DMS79 treated with DMSO at 0.1 percent for 48 hours (cell line): ENCODE measurements at places on chromosomes 16 and 17.

DNA sequence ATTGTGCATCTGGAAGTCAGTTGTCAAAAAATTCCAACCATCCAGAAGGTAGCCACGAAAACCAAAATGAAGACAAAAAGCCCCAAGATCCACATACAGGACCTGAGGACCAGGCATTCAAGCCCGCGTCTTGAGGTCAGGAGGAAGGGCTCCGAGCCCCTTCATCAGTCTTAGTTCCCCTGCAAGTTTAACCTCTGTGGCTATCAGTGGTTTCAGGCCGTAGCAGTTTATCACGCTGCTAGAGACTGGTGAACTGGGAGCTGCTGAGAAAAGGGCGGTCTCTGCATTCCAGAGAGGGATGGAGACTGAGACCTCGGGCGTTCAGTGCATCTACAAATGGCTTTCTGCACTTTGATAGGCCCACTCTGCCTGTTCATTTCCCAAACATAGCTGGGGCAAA, 70.6 kb downstream of the IRF8 start:
- DNase-seq = no peak

GRCh38 chr17:45751466-45751865, 32.7 kb upstream of the CRHR1 start:
- DNase-seq = no peak

GRCh38 chr16:55711959-55712876, 56.4 kb downstream of the SLC6A2 start:
- DNase-seq = peak; percentile 27

GRCh38 chr17:10061111-10061845, 137.1 kb downstream of the GAS7 start:
- DNase-seq = no peak

DNA sequence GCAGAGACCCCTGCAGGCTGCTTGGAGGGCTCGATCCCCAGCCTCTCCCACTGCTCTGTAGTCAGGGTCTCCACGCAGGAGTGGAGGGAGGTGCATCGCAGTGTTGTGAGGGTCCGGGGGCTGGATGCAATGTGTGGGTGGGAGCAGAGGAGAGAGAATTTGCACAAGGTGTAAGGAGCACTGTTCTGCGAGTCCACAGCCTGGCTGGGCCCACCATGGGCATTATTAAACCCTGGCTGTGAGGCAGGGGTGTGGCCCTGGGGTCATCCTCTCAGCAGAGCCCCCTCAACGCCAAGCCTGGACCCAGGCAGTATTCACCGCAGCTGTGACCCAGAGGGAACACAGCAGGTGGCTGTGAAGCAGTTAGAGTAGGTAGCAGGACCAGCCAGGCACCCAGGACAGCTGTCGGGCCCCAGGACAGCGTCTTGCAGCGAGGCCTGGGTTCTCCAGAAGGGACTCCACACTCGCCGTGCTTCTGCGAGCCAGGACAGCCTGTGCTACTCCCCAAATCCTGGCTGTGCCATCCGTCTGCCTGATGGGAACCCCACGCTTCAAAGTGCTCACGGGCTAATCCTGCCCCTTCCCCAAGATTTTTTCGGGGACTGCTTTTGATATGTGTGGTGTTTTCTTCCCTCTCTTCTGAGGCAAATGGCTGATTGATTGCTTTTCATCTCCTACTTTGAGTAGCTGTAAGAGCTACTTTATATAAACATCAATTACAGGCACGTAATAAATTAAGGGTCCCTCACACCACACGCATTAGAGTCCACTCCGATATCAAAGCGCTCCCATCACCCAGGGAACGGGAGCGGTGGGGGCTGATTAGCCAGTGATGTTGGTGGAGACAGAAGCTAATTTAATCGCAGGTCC, 100.9 kb upstream of the GSE1 start:
- peak; percentile 14 for DNase-seq

DNA sequence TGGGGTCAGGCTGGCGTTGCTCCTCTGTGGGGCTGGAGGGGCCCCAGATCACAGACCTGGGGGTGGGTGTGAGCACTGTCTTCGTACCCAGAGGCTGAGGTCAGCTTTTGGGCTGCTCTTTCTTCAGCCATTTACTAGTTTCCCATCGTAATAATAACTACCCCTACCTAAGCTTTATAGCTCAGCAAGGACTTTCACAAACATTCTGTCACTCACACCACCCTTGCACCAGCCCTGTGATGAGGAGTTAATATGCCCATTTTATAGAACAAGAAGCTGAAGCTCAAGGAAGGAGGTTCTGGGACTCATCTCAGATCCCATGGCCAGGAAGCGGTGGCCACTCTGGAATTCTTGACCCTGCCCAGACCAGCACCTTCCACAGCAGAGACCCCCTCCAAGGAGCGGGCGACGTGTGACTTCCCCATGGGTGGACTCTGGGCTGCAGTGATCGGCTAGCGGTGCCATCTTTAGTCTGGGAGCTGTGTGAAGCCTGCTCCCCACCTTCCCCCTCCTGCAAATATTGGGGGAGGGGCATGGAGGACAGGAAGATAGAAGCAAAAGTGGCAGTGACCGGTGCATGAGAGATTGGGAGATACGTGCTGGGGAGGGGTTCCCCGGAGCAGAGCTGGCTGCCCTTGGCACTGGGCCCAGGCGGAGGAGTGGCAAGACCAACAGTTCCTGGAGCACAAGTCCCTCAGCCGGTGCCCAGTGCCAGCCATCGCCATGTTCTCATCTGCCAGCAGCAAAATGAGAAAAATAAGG, 81.8 kb upstream of the TOB1 start:
- DNase-seq = peak; percentile 83

DNA sequence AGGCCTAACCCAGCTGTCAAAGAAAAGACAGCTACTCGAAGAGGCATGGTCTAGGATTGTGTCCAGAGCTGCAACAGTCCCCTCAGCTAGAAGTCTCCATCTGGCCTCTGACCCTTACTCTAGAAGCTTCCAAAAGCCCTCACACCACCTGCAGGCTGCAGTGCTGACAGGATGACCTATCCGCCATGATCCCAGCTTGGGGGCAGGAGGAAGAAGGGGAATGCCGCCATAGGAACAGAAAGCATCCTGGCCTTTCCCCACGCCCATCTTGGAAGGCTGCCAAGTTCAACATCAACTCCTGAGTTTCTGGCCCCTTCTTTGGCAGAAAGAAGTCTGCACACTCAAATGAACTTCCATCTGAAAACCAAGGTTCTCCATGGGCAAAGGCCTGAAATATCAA, 3.1 kb upstream of the KRT36 start:
- DNase-seq = peak; percentile 72

DNA sequence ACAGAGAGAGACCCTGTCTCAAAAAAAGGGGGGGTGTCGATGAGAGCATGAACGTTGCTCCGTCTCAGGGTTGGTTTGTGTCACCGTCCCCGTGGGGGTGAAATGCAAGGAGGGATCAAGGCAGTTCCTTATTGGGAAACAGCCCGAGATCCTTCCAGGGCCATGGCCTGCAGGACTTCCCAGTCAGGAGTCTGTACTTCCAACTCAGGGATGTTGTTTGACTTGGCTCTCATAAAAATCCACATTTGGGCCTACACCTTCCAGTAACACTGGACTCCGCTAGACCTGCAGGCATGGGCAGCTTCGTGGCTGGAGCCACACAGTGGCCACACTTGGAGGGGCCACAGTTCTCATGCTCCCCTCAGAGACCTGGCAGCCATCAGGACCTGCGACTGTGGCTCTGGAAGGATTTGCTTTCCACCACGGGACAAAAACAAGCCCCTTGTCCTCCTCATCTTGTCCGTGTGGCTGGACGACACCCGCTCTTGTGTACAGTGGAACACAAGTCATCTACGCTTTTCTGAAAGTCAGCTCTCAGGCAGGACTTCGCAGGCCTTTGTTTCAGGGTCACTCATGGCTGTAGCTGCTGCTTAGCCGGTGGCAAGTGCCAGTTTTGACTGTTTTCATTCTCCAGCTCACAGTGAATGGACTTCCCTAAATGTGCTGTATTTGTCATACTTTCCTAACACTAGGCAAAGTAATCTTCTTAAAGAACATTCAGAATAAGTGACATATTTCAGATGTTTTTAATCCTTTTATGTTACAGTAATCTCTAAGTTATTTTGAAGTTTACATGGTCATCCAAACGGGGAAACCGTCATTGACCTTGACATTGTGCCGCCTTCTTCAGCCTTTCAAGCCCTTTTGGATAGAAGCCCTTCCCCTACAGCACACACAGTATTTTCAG, 24.2 kb upstream of the IL17C start:
- DNase-seq = no peak

GRCh38 chr17:62750631-62751051, 57.5 kb downstream of the MARCHF10 start:
- no peak for DNase-seq
